ENCODE measurements at places on chromosomes 3 and 15. TPM values are rescaled to one million over a fixed set of nuclear protein-coding genes. Genes with fewer than 3 reads are reported as not detected.

CYP1A2 gene
- not detected for total RNA-seq

HTR3E gene
- not detected for total RNA-seq

CHL1 gene
- not detected for total RNA-seq

PRSS50 gene
- total RNA-seq: 0.54 TPM

SLC22A14 gene
- total RNA-seq: 1.6 TPM

MITF gene
- 0.39 TPM for total RNA-seq

RASA2 gene
- total RNA-seq: 6.7 TPM

AADACL2 gene
- not detected for total RNA-seq

NANOGP8 gene
- total RNA-seq: not detected
